ENCODE measurements at places on chromosomes 1 and 21. TPM values are rescaled to one million over a fixed set of nuclear protein-coding genes. Genes with fewer than 3 reads are reported as not detected.

GRCh38 chr1:81574408-81574807 lies 226.3 kb upstream of the ADGRL2 start:
- no peak for DNase-seq

DNA sequence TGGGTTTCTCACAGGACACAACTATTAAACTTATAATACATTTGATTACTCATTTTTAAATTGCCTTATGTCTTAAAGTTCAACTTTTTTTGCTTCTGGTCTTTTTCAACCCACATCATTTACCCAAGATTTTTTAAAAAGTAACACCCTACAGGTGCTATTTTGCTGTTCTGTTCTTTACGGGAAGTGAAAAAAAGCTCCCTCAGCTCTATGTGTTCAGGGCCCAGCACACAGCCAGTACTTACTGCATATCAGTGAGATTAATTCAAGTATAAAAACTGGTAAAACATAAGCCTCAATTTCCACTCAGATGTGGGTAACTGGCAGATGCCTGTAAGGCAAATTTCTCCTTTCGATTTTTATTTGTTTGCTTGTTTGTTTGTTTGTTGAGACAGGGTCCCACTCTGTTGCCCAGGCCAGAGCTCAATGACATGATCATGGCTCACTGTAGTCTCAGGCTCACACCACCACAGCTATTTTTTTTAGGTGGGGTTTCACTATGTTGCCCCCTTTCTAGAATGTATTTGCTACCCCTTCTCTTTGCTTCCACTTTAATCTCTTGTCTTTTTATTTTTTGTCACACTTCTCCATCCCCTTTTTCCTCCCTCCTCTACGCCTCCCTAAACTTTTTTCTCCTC lies 20.3 kb downstream of the RNASEL start:
- no peak for DNase-seq

DNA sequence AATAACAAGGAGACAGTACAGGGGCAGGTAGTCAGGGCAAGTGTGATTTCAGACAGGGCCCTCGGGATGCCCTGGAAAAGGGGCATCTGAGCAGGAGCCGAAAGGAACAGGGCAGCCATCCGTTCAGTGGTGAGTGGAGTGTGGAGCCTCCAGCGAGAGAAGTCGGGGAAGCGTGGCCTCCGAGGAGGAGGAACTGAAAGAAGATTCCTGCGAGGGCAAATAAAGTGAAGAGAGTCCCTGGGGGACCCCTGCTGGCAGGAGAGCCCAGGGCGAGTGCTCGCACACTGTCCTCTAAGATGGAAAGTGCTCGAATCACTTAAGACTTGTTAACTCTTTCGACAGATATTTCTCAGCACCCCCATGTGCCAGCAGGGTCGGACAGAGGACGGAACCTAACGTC lies 3.5 kb upstream of the UTS2 start:
- no peak for DNase-seq

DNA sequence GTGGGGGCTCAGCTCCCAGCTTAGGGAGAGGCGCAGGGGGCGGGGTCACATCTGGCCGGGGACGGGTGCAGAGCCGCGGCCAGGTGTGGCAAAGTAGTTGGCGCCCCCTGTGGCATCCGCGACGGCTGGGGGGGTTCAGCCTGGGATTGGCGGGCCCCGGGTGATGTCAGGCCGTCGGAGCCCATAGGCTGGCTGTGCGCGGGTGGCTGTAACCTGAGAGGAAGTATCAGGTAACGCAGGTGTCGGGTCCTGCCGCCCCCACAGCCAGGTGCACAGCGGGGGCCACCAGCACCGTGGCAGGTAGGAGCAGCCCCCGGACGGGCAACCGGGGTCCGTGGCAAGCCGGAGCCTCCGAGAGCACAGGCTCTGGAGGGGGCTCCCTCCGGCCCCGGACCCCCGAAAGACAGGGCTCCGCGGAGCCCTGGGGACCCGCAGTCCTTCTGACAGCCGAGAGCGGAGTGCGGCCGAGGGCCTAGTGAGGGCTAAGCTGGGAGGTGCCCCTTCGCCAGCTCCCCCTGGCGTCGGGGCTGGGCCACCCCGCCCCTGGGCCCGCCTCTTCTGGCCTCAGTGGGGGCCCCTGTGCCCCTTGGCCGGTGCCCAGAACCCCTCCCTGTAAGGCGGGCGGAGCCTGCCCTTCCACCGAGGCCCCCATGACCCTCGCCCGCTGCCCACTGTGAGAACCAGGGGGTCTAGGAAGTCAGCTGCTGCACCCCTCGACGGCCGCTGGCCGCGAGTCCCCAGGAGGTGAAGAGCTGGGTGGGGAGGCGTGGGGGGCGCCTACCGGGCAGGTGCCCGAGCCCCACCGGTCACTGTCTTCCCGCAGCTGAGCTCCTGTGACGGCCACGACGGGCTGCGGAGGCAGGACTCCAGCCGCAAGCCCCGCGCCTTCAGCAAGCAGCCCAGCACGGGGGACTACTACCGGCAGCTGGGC lies 17.9 kb downstream of the TNFRSF25 start:
- DNase-seq = no peak

DNA sequence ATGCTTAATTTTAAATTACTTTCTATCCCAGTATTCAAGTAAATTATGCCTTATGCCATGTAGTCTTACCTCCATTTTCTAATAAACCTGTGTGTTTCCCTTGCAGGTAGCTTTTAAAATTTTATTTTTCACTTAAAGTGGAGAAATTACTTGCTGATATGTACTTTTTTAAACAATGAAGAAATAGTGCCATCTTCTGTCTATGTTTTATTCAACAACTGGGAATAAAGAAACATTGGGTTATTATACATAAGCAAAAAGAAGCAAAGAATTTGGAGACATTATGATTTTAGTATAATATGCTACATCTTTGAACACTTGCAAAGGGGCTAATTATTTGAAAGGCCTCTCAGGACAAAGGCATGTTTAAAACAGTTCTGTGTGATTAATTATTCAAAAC lies 1912.9 kb downstream of the MRPL39 start:
- no peak for DNase-seq

GRCh38 chr1:110746644-110747259 lies 72.0 kb upstream of the KCNA3 start:
- DNase-seq = peak; percentile 23

DNA sequence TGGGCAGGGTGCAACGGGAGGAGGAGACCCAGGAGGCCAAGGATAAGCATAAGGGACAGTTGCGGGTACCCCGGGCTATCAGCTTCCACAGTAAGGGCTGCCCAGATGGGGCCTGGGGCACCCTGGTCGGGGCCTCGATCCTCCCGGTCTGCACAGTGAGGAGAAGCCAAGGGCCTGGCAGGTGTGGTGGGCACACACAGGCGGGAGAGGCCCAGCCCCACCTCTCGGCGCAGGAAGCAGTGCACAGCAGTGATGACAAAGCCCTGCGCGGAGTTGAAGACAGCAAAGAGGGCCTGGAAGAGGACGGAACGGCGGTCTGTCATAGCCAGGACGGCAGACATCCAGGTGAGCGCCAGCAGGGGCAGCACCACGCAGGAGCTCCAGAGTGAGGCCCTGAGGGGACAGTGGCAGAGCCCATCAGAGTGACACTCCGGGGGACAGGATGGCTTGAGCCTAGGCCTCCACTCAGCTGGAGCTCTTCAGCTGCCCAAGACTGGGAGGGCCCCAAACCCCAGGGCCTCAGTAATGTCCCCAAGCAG lies 29.0 kb upstream of the COL16A1 start:
- no peak for DNase-seq

Gene VTCN1
- 32.3 TPM for polyA plus RNA-seq

Gene RHD
- polyA plus RNA-seq = 0.56 TPM

Gene NBPF6
- not detected for polyA plus RNA-seq

Data from right renal cortex interstitium (tissue), 3 donors.